ENCODE measurements at places on chromosomes 3 and 15. TPM values are rescaled to one million over a fixed set of nuclear protein-coding genes. Genes with fewer than 3 reads are reported as not detected.

GRCh38 chr15:45539680-45540079 lies 17.1 kb upstream of the SLC30A4 start:
- H3K36me3 ChIP-seq, result no peaks in the 10 kb centered on the region
- H3K4me3 ChIP-seq, result no peak overlapping the region
- H3K4me1 ChIP-seq, result no peaks in the 10 kb centered on the region
- no peak overlapping the region for H3K27ac ChIP-seq
- no peak for DNase-seq

ADGRG7 gene
- total RNA-seq, result not detected

DNA sequence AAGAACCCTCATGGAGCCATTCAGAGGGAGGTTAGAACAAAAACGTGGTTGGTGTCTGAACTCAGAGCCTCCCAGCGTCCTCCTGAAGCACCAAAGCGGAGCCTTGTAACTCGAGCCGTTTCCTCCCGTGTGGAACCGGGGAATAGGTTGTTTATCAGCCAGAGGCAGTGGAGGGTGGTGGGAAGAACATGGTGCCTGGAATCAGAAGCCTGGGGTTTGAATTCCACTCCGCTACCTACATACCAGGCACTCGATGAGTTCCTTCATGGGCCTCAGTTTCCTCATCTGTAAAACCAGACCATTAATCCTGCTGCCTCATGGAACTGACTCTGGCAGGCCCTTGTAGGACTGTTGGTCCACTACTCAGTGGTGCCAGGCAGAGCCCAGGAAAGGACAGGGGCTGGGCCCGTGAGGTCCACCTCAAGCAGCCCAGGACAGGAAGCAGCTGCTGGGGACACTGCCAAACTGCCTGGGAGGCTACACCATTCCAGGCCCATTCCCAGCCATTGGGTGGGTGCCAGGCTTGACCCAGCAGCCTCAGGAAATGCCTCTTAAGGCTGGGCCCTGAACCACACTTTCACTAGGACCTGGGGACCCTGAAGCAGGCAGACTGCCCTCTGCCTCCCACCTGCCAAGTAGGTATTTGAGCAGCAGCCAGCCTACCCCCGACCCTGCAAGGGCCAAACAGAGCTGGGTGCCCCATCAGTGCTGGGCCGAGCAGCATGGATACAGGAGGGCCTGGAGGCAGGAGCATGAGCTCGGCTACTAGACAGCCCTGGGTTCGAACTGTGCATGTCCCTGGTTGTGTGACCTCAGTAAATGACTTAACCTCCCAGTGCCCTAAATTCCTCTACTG lies 33.4 kb downstream of the PRKCD start:
- DNase-seq, result no peak
- no peaks in the 10 kb centered on the region for H3K27me3 ChIP-seq
- H3K27ac ChIP-seq, result peak overlapping the region; percentile 0
- H3K4me1 ChIP-seq, result peaks cover 22% of the 10 kb centered on the region
- H3K36me3 ChIP-seq, result peaks cover 6% of the 10 kb centered on the region

- H3K4me3 ChIP-seq, result no peak overlapping the region
- no peaks in the 10 kb centered on the region for H3K4me1 ChIP-seq
- H3K27ac ChIP-seq, result no peak overlapping the region
- peaks cover 2% of the 10 kb centered on the region for H3K36me3 ChIP-seq
- no peaks in the 10 kb centered on the region for H3K27me3 ChIP-seq
These were observed 119.6 kb downstream of the STT3B start for GRCh38 chr3:31652296-31652695.

ADPGK gene
- total RNA-seq, result 71.5 TPM

DNA sequence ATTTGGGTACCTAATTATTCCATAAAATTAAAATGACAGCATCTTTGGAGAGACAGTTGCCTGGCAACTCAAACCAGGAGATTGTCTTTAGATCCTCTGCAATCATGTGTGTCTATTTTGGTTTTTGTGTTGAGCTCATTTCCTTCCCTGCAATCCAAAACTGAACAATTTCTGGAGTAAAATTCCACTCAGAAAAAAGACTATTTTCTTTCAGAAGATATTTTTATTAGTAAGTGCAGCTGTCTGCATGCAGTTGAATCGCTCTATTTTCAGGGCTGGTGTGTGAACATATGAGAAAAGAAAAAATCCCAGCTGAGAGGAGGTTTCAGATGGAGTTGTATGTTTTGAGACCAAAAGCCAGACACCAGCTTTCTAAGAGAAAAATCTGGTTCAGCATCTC lies 41.9 kb upstream of the DYNC1LI1 start:
- H3K27ac ChIP-seq, result no peak overlapping the region
- H3K27me3 ChIP-seq, result no peaks in the 10 kb centered on the region
- DNase-seq, result no peak

- no peak overlapping the region for H3K27ac ChIP-seq
- no peak for DNase-seq
- H3K4me1 ChIP-seq, result peaks cover 3% of the 10 kb centered on the region
- no peak overlapping the region for H3K4me3 ChIP-seq
- H3K36me3 ChIP-seq, result no peaks in the 10 kb centered on the region
These were observed 350.3 kb downstream of the TUSC7 start for GRCh38 chr3:117059956-117060270.

GRCh38 chr3:160919942-160920341 lies 163.9 kb downstream of the PPM1L start:
- H3K36me3 ChIP-seq, result no peaks in the 10 kb centered on the region
- no peaks in the 10 kb centered on the region for H3K27me3 ChIP-seq
- H3K27ac ChIP-seq, result no peak overlapping the region
- H3K4me3 ChIP-seq, result no peak overlapping the region

GRCh38 chr3:37824954-37825328 lies 36.7 kb upstream of the CTDSPL start:
- H3K36me3 ChIP-seq, result no peaks in the 10 kb centered on the region
- H3K4me3 ChIP-seq, result no peak overlapping the region
- H3K4me1 ChIP-seq, result no peaks in the 10 kb centered on the region
- no peak for DNase-seq
- H3K27ac ChIP-seq, result no peak overlapping the region

DNA sequence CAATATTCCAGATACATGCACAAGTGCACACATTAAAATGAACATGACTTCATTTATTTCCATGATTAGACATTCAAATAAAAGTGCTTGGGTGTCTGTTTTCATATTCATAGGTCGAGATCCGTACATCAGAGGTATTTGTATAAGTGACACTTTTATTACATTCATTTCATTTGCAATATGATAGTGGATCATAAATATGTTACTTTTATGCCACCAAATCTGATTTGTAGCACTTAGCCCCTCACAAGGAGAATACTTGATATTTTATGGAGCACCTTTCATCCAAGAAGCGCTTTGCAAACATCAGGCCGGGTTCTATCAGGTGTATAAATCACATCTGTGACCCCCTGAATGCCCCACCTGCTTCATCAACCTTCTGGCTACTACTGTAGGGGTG lies 100.6 kb downstream of the TOP2B start:
- H3K36me3 ChIP-seq, result no peaks in the 10 kb centered on the region
- no peak for DNase-seq
- no peak overlapping the region for H3K27ac ChIP-seq
- H3K4me1 ChIP-seq, result no peaks in the 10 kb centered on the region

- H3K36me3 ChIP-seq, result no peaks in the 10 kb centered on the region
- H3K27ac ChIP-seq, result no peak overlapping the region
- H3K4me1 ChIP-seq, result no peaks in the 10 kb centered on the region
These were observed 70.7 kb downstream of the BLM start for GRCh38 chr15:90787881-90788280.

DNA sequence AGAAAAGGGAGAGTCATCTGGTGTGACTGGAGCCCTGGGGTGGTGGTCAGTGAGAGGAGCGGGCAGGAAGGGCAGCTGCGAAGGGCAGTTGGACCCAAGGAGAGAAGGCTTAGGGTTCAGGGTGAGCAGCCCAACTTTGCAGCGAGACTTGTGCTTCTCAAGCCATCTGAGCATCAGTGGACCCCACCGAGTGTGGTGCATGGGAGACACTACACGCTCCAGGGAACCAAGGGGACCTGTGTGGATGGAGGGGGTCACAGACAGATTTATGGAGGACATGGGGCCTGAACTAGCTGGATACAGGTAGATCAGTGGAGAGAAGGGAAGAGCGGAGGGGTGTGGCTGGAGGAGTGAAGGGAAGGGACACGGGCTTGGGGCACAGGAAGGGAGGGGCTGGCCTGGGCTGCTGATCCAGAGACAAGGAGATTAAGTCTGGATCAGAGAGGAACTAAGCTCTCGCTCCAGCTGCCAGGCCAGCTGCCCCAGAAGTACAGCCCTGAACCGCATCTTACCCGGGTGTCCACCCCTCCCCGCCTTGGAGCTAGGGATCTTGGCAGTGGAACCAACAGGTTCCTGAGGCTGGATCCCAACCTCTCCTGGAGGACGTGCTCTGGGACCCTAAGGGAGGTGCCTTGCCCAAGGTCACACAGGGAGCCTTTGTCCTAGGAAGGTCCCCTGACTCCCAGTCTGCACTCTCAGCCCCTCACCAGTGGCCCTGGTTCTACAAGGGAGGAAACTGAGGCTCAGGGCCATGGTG lies 120.5 kb downstream of the CORO2B start:
- H3K27ac ChIP-seq, result peak overlapping the region; percentile 71
- no peaks in the 10 kb centered on the region for H3K36me3 ChIP-seq
- DNase-seq, result no peak
- H3K4me3 ChIP-seq, result no peak overlapping the region
- no peaks in the 10 kb centered on the region for H3K27me3 ChIP-seq

- H3K4me1 ChIP-seq, result no peaks in the 10 kb centered on the region
- H3K27me3 ChIP-seq, result no peaks in the 10 kb centered on the region
- no peak overlapping the region for H3K27ac ChIP-seq
- H3K4me3 ChIP-seq, result no peak overlapping the region
- no peaks in the 10 kb centered on the region for H3K36me3 ChIP-seq
- DNase-seq, result no peak
These were observed 334.8 kb downstream of the OCA2 start for GRCh38 chr15:27764339-27764738.

GRCh38 chr3:68363796-68364195 lies 568.6 kb downstream of the TAFA4 start:
- no peak overlapping the region for H3K27ac ChIP-seq
- no peaks in the 10 kb centered on the region for H3K27me3 ChIP-seq
- no peaks in the 10 kb centered on the region for H3K4me1 ChIP-seq

GRCh38 chr15:40815042-40815698 lies 7.9 kb upstream of the DNAJC17 start:
- H3K4me3 ChIP-seq, result no peak overlapping the region
- H3K27me3 ChIP-seq, result no peaks in the 10 kb centered on the region
- no peak overlapping the region for H3K27ac ChIP-seq
- no peak for DNase-seq
- H3K36me3 ChIP-seq, result peaks cover 44% of the 10 kb centered on the region

BTLA gene
- total RNA-seq, result 1.0 TPM

GRCh38 chr3:58104712-58105111 lies 96.5 kb downstream of the FLNB start:
- no peak for DNase-seq
- peaks cover 17% of the 10 kb centered on the region for H3K36me3 ChIP-seq
- H3K4me1 ChIP-seq, result no peaks in the 10 kb centered on the region
- H3K27ac ChIP-seq, result no peak overlapping the region

DNA sequence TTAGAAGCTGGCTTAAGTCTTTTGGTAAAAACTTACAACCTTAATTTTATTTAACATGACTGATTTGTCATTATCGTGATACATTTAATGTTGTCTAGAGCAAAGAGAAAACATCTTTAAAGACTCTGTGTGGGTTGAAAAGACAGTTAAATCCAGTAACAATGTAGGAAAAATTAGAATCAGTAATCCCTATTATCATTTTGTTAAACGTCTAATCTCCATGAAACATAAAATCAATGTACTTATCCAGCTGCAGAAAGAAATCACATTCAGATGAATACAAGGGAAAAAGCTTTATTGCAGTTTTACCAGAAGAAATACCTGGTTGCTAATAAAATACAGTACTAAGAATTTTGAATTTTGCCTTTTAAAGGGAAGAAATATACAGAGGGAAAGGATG lies 21.2 kb upstream of the SETMAR start:
- no peak overlapping the region for H3K4me3 ChIP-seq
- H3K36me3 ChIP-seq, result no peaks in the 10 kb centered on the region
- no peaks in the 10 kb centered on the region for H3K27me3 ChIP-seq
- H3K27ac ChIP-seq, result no peak overlapping the region

GRCh38 chr3:24471486-24471885 lies 23.2 kb downstream of the THRB start:
- no peak overlapping the region for H3K27ac ChIP-seq
- H3K4me1 ChIP-seq, result no peaks in the 10 kb centered on the region
- DNase-seq, result no peak
- H3K36me3 ChIP-seq, result no peaks in the 10 kb centered on the region

DNA sequence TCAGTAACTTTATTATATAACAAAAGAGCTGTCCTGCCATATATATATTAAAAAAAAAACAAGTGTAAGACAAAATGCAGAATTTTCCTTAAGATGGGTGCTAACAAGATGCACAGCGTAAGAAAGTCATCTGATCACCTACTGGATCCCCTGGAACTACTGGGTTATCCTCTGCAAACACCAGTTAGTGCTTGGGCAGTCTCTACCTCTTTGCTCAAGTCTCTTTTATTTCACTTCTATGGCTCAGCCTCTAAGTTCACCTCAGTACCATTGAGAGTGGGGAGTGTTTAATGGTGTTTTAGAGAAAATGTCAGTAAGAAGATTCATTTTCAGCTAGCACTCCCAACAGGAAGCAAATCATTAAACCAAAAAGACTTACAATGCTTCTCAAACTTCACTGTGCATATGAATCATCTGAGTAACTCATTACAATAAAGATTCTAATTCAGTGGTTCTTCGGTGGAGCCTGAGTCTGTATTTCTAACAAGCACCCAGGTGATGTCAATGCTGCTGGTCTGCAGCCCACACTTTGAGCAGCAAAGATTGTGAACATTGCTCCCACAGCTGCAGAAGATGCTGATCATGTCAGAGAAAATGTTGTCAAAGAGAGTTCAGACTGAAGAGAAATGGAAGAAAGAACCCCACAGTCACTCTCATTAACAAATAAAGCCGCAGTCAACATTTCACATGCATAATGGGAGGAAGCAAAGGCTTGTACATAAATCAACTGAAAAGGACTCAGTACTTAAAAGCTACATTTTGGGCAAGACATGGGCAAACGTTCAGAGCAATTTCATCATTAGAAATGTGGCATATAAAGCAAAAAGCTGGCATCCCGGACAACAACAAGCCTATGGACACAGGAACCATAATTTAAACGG lies 227.1 kb upstream of the ATP11B start:
- no peak overlapping the region for H3K4me3 ChIP-seq
- H3K27ac ChIP-seq, result no peak overlapping the region
- no peaks in the 10 kb centered on the region for H3K27me3 ChIP-seq
- H3K36me3 ChIP-seq, result no peaks in the 10 kb centered on the region

SLC6A20 gene
- total RNA-seq, result 19.8 TPM

Data from upper lobe of left lung (tissue), 6 donors.